NCI-H524 (cell line): ENCODE measurements at places on chromosomes 1 and 21.
A peak's percentile ranks its signal among the peaks of the same experiment; 100 is the strongest.

DNA sequence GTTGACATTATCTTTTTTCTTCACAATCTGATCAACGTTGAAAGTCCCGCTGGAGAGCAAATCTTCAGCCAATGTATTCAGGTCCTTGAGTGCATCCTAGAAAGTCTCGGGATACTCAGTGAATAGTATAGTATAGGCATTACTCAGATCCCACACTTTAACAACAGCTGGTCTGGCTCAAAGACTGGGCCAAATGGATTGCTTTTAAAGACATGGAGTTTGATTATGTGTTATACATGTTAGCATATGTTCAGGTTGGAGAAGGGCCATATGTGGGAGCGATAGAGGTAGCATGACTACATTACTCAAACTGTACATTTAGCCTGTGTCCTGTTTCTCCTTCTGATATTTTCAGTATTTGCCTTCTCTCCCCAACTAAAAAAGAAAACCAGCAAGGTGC, 33.1 kb downstream of the OR10Z1 start:
- no peak for DNase-seq

DNA sequence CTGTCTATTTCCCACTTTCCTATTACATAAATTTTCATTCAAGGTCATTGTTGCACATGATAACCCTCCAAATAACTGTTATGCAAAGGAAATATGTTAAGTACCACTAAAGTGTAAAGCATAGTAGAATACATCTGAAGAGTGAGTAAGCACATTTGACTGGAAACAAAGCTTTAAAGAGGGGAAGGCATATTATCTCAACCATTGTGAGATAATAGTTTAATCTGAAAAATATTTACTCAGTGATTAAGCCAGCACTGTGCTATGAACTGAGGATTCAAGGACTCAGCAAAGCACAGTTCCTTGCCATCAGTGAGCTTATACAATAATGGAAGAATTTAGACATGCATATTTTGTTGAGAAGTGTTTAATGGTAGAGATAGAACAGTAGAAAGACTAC, 127.4 kb downstream of the HMCN1 start:
- no peak for DNase-seq

- peak; percentile 52 for DNase-seq
These were observed at the start of gene MAP3K6 for GRCh38 chr1:27366411-27367159. Gene MAP3K6 (minus strand): TSS chr1:27366961. CDS start chr1:27366597, 364 bp downstream.

GRCh38 chr1:37844536-37844935, 14.9 kb downstream of the MTF1 start:
- DNase-seq, result no peak

DNA sequence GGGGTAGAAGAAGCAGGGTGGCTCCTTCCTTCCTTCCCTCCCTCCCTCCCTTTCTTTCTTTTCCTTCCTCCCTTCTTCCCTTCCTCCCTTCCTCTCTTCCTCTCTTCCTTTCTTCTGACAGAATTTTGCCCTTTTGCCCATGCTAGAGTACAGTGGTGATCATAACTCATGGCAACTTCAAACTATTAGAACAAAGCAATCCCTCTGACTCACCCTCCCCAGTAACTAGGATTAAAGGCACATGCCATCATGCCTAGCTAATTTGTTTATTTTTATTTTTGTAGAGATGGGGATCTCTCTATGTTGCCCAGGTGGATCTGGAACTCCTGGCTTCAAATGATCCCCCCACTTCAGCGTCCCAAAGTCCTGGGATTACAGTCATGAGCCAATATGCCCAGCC, 10.0 kb upstream of the RPE65 start:
- no peak for DNase-seq
